ENCODE measurements at places on chromosomes 7 and 10.

DNA sequence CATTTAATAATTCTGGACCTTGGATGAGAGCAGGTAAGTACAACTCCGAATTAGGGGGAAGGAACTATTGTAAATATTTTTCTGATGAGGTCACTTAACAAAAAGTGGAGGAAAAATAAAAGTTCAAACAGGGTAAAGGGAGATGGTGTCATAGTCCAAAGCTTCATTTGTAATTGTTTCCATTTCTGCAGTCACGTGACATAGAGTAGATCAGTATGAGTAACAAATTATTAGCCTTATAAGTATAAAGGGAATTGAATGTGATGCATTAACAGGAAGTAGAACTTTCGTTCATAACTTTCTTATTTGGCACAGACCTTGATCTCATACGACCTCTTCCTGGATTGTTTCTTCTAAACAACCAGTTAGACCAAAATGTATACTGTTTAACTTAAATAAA is 347.2 kb upstream of the TPK1 start:
- DNase-seq: no peak

DNA sequence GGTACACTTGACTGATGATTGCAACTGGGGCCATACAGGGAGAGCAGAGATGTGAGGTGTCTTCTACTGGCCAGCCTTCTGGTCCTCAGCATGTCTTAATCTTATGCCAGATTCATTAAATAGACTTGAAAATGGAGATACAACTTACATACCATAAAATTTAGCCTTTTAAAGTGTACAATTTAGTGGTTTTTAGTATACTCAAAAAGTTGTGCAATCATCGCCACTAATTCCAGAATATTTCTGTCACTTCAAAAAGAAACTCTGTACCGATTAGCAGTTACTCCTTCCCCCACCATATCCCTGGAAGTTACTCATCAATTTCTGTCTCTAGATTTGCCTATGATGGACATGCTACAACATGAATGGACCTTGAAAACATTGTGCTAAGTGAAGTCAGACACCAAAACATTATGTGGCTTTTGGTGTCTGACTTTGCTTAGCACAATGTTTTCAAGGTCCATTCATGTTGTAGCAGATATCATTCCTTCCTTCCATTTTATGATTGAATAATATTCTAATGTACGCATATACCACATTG is 53.0 kb downstream of the SH2D4B start:
- no peak for DNase-seq

DNA sequence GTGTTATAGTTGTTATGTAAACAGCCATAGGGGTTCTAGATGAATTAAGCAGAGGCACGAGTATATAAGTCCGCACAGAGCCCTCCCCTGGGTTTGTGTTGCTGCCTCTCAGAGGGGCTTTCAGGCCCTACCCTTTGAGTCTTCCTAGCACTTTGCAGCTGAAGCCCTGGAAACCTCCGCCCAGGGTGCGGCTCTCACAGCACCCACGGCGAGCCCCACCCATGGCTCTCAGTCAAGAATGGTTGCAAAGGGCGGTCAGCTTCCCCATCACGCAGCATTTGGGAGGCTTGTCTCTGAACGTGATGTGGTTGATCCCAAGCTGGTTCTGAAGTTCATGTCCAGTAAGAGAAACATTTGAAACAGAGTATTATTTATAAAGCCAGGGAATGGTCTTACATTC is 18.8 kb upstream of the INSIG1 start:
- DNase-seq: no peak

GRCh38 chr10:108363576-108363975 is 1199.1 kb upstream of the SORCS1 start:
- DNase-seq: peak; percentile 33

All from hematopoietic multipotent progenitor cell treated with erythropoietin and hydrocortisone succinate and interleukin-3 and kit ligand, for 6 days (in vitro differentiated cells).